ENCODE measurements at places on chromosomes 12 and 14.

DNA sequence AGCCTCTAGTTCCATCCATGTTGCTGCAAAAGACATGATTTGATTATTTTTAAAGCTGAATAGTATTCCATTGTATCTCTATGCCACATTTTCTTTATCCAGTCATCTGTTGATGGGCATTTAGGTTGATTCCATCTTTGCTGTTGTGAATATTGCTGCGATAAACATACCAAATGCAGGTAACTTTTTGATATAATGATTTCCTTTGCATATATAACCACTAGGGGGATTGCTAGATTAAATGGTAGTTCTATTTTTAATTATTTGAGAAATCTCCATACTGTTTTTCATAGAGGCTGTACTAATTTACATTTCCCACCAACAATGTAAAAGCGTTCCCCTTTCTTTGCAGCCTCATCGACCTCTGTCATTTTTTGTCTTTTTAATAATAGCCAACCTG is 342.5 kb downstream of the MDGA2 start:
- DNase-seq, result no peak

DNA sequence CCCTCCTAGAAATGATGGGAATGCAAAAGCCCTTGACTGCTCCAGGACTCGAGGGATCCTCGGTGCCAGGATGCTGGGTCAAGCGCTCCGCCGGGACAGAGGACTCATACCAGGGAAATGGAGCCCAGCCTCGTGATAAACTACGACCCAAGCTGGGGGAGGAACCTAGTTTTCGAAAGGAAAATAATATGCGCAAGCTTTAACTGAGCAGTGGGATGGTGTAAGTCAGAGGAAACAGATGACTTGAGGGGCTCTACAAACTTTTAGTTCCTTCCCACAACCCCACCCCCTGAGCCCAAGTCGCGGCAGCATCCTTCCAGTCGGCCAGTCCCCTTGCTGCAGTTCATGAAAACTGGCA is 654 bp upstream of the SUPT16H start:
- DNase-seq, result no peak

DNA sequence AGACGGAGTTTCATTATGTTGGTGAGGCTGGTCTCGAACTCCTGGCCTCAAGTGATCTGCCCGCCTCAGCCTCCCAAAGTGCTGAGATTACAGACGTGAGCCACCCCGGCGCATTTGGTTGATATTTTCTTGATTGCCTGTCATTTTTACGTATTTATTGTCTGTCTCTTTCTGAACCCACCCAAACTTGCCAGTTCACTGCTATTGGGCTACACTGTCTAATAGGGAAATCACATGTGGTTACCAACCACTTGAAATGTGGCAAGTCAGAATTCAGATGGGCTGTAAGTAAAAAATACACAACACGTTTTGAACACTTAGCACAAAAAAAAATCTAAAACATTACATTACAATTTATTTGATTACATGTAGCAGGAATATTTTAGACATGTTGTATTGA is 2.1 kb downstream of the WSB2 start:
- no peak for DNase-seq

DNA sequence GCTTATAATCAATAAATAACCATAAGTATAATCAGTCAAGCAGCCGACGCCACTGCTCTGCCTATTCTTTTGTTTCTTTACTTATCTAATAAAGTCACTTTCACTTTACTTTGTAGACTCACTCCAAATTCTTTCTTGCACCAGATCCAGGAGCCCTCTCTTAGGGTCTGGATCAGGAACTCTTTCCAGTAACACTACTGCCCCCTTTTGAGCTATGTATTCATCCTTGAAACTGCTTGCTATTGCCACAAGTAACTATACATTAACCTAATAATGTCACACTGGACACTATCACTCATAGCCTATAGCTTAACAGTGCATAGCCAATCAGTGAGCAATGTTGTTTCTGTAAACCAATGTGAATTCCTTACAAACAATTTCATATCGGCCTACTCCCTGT is 2.8 kb upstream of the NID2 start:
- no peak for DNase-seq

DNA sequence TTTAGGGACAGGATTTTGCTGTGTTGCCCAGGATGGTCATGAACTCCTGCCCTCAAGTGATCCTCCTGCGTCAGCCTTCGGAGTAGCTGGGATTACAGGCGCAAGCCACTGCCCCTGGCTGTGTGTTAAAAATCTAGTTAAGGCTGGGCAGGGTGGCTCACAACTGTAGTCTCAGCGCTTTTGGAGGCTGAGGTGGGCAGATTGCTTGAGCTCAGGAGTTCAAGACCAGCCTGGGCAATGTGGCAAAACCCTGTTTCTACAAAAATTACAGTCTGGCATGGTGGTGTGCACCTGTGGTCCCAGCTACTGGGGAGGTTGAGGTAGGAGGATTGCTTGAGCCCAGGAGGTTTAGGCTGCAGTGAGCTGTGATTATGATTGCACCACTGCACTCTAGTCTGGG is 9.2 kb downstream of the DDIT3 start:
- no peak for DNase-seq

DNA sequence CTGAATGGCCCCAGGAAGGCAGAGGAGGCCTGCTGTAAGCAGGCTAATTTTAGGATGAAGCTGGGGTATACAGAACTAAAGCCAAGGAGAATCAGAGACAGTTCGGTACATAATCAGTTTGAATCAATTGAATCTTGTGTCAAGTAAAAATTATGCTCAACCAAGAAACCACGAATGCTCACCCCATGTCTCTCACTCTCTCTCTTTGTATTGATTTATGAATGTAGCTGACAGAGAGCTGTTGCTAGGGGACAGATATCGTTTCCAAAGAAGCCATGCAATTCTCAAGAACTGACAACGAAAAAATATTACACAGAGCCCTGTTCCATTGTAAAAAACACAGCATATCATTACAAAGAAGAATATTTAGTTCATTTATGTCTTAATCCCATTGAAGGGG is 151.1 kb upstream of the PKP2 start:
- no peak for DNase-seq

- no peak for DNase-seq
These were observed 52.8 kb downstream of the SLCO1B1 start for GRCh38 chr12:21183721-21184275.

GRCh38 chr12:45008211-45008610 is 42.7 kb downstream of the DBX2 start:
- no peak for DNase-seq

GRCh38 chr12:18752280-18752920 is 14.5 kb downstream of the CAPZA3 start:
- no peak for DNase-seq

GRCh38 chr14:104699426-104699748 is 10.0 kb downstream of the INF2 start:
- DNase-seq, result no peak

GRCh38 chr12:89525305-89525823 is 483 bp downstream of the POC1B start:
- no peak for DNase-seq

DNA sequence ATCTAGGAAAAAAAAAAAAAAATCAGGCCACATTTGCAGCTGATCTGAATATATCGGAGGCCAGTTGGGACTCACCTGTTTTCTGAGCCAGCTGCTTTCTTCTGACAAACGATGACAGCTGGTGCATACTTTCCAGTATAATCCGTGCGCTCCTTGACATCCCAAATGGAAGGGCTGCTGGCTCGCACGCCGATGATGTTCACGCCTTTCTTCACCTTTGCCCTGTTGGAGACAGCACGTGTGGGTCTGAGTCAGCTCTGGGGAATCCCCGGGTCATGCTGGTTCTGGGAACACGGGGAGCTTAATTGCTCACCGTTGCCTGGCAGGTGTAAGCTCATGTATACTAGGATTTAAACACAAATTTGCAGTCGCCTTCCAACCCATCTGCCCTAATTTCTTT is 372.8 kb downstream of the TMEM132D start:
- DNase-seq, result no peak

GRCh38 chr12:64362721-64363305 is 27.7 kb downstream of the C12orf56 start:
- no peak for DNase-seq

- DNase-seq, result no peak
These were observed 130.7 kb upstream of the ARID2 start for GRCh38 chr12:45598761-45599160.

DNA sequence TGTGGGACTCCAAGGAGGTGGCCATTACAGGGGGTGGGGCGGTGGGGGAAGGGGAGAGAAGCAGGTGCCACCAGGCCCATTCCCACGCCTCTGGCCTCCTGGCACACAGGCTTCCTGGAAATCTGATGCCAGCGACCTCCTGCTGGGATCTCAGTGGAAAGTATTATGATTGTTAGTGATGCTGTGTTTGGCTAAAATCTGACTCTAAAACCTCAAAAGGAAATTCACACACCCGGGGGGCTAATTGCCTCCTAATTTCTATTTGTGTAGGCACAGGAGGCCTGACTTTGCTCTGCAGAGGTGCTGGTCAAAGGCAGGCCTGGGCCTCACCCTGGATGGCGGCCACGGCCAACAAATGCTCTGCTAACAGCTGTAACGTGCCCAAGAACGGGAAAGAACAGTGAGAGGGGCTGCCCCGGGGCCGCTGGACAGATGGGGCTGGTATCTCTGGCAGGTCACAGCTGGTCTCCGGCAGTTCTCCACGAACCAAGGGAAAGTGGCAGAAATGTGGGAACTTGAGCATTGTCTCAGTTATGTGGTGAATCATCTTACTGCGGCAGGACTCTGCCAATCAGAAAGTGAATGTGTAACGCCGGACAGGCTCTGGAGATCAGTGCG is 14.3 kb downstream of the FAM181A start:
- no peak for DNase-seq

- no peak for DNase-seq
These were observed 64.4 kb upstream of the RTL1 start for GRCh38 chr14:100967930-100968329.
